ENCODE measurements at places on chromosomes 5 and 9.
A peak's percentile ranks its signal among the peaks of the same experiment; 100 is the strongest.

GRCh38 chr9:1794547-1795270 lies 220.4 kb upstream of the SMARCA2 start:
- DNase-seq: no peak

DNA sequence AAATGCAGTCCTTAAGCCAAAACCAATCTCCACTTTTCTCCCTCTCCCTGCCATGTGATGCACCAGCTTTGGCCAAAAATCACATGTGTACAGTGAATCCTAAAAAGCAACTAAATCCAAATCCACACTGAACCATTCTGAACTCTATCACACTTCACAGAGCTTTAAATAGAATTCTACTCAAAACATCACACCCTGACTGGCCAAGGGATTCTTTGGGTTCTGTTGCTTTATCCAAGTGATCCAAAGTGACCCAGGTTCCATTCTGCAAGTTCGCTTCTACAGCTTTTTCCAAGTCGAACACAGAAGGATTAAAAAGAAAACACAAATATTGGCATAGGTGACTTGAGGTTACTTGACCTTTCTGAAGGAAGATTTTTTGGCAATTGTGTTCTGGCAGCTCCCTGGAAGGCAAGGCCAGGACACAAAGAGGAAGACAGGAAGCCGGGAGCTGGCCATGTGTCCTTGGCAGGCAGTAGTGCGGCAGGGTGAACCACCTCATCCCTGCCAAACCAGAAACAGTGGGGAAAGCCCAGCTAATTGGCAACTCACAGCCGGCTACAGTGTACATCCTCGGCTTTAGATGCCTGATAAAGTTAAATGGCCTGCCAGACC lies 115.0 kb downstream of the NFIB start:
- no peak for DNase-seq

DNA sequence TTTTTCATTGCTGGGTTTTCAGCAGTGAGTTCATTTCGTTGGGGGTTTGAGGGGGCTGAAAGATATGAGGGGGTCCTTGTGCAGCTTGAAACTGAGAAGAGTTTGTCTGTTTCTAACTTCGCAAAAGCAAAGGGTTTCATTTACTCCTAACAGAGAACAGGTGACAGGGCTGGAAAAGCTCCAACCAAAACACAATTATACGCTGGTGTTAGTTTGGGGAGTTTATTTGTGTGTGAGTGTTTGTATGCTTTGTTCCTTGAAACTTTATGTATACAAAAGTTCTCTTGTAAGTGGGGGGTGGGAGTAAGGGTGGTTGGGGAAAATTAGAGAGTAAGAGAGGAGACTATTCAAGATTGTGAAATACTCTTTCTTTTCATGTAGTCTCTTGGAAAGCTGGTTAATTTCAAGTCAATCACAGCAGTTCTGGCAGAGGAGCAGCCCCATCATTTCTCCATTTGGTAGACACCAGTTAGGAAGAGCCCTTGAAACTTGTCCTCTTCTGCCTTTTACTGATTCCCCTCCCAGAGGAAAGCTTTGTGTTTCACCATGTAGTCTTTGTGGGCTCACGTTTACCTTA lies 881 bp downstream of the TNFAIP8 start:
- DNase-seq: no peak

DNA sequence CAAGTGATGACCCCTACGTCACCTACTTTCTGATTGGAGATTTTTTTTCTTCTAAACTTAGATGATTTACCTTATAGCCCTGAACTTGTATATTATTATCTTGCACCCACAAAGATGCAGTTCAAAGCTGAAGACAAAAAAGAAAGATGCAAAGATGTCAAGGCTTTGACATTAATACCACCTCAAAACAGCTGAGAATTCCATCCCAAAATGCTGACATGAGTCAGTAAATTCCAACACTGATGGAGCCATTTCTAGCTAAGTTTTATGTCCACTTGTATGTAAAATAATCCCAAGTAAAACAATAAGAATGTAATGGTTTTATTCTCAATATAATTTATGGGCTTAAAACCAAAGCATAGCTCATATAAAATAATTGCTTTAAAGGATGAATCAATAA lies 91.5 kb upstream of the CDH9 start:
- DNase-seq: no peak

- no peak for DNase-seq
These were observed 163.9 kb upstream of the RASA1 start for GRCh38 chr5:87103616-87104287.

GRCh38 chr9:107390778-107391177 lies 98.8 kb downstream of the KLF4 start:
- no peak for DNase-seq

GRCh38 chr5:15424769-15425168 lies 75.2 kb upstream of the FBXL7 start:
- DNase-seq: no peak

DNA sequence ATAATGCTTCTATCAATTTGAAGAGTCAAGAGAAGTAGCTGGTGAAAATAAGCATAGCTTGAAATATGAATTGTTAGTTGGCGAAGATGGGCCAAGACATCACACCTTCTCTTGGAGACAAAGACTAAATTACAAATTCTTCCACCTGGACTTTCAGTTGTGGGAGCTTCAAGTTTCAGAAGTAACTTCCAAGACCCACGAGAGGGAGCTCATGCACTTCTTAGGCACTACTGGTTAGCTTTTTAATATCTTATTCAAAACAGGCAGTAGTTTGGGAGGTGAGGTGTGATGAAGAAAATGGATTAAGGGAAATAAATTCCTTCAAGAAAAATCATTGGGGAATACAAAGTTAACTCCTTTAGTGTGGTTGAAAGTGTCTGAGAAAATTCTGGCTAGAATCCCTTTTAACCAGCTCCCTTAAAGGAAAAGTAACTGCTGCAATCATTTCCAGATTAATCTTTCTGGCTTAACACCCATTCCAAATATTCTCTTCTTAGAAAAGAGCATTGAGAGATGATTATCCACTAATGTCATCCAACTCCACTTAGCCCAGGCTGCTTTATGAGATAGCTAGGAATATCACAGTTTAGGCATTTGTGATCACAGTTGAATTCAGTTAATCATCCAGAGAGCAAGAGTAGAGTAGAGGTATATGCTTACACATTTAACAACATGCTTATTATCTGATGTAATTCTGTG lies 139.5 kb upstream of the DMRTA1 start:
- peak; percentile 74 for DNase-seq

All from amniotic stem cell (primary cell).